ENCODE measurements at places on chromosomes 5 and 9.
A peak's percentile ranks its signal among the peaks of the same experiment; 100 is the strongest.

DNA sequence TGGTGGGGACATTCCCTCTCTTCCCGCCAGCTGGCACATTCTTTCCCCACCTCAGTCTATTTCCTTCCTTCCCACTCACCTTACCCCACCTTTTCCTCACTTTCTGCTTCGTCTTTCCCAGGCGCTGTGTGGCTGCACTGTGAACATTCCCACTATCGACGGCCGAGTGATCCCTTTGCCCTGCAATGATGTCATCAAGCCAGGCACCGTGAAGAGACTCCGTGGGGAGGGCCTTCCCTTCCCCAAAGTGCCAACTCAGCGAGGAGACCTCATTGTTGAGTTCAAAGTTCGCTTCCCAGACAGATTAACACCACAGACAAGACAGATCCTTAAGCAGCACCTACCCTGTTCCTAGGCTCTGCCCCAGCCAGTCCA is 7.3 kb downstream of the DNAJB5 start:
- no peak for DNase-seq

GRCh38 chr5:149238540-149238939 is 33.1 kb upstream of the AFAP1L1 start:
- DNase-seq, result no peak

DNA sequence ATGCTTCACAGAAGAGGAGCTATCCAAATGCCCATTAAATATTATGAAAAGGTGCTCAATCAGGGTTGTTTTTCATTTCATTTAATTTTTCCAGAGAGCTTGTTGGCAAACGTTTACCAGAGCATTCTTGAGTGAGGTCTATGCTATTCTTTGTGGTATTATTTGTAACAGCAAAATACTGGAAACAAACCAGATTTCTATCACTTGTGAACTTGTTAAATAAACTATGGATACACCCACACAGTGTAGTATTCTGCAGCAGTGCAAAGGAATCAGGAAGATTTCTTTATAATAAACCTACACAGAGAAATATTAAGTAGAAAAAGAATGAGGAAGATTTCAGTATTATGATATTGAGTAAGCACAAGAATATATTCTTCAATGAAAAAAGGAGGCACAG is 15.0 kb upstream of the SLC1A1 start:
- no peak for DNase-seq

- DNase-seq, result no peak
Measured at GRCh38 chr9:129801504-129801903, 1.5 kb upstream of the TOR1B start.

- DNase-seq, result no peak
Measured at GRCh38 chr5:1662559-1663085, 137.0 kb downstream of the MRPL36 start.

GRCh38 chr5:172683264-172683644 is 42.2 kb downstream of the NEURL1B start:
- no peak for DNase-seq

DNA sequence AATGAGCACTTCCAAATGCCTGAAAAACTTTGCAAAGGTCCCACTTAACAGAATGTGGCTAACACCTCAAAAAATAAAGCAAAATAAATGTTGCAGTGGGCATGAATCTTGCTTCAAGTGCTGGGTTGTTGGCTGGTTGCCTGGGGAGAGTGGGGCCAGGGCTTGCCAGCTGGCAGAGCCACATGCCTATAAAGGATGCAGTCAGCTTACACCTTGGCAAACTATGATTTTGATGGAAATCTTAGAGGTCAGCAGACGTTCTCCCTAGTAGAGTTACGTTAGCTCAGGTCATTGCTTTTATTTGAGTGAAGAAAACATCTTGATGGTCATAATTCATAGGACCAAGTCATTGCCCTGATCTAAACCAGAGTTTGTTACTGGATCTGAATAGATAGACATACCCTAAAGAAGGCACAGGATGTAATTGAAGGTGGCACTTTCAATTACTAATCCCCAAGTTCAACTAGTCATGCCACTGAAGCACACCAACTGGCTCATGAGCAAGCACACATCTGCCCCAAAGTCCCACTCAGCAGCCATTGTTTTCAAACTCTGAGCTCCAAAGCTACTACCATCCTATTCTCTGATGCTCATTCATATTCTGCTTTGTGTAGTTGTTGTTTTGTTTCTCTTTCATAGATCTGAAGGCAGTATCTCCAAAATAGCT is 51.2 kb upstream of the ZSWIM6 start:
- peak; percentile 91 for DNase-seq

GRCh38 chr5:66661149-66661548 is 65.0 kb downstream of the MAST4 start:
- no peak for DNase-seq

DNA sequence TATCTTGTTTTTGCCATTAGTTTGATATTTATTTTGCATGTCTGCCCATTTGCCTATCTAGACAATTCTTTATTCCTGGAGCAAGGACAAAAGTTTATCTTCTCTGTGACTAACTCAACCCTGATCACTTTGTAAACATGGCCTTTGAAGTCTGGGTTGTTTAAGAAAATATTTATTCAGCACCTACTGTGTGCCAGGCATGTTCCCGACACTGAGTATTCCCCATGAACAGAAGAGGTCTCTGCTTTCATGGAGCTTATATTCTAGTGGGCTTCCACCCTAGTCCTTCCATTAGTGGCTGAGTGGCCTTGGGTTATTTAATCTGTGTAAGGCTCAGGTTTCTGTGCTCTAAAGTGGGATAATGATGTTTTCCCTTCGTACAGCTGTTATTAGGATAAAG is 49.7 kb downstream of the SEMA6A start:
- DNase-seq, result no peak

- no peak for DNase-seq
Measured at GRCh38 chr5:17058438-17058837, 122.3 kb upstream of the MYO10 start.

GRCh38 chr5:60507687-60508086 is 192.3 kb downstream of the DEPDC1B start:
- DNase-seq, result no peak

DNA sequence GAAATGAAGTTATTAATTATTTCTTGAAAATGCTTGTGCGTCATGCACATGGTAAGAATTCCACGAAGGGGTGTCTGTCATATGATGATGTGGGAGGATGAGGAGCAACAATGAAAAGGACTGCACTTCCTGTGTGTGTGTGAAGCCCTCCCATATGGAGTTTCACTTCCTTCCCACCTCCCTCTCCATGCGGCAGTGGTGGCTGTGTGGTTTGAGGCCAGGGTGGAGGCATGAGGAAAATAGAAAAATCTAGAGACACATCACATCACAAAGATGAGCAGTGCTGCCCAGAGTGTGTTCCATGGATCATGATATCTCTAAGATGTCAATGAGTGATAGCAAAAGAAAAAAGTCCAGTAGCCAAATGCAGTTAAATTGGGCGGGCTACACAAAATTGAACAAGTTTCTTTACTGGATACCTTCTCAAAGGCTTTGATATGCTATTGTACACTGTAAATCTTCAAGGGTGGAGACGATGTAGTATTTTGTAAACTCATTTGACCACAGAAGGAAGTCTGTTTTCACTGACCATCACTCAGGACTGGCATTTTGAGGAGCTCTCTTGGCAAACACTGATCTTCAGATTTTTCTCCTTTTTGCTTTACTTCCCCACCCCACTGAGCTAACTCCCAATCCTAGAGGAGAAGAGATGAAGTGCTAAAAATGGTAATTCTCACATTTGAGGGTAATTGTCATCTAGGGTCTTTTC is 55.7 kb upstream of the EQTN start:
- DNase-seq, result no peak

- DNase-seq, result no peak
Measured at GRCh38 chr5:140576776-140577201, 12.2 kb downstream of the SLC35A4 start.

GRCh38 chr9:77848404-77848803 is 183.2 kb downstream of the GNAQ start:
- DNase-seq, result no peak

DNA sequence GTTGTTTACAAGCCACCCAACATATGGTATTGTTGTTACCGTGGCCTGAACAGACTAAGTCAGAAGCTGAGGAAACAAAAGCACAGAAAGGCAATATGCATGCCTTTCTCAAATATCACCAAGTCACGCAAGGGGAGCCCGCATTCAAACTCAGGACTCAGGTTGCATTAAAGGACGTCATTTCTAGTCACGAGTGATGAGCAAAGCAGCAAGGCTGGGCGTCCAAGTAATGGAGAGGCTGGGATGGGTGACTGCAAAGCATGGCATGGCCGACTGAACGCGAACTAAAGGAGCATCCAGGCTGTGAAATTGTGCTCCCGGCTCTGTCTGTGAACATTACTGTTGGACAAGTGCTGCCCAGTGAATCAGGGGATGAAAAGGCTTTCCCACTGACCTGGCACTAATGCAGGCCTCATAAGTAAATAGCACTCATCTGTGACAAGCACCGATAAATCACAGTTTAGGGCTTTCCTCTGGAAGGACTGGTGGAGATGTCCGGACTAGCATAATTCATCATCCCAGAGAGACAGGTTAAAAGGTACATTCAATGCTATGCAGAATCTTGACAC is 202.8 kb downstream of the SPOCK1 start:
- peak; percentile 79 for DNase-seq

GRCh38 chr5:33854733-33855151 is 37.0 kb downstream of the ADAMTS12 start:
- no peak for DNase-seq

DNA sequence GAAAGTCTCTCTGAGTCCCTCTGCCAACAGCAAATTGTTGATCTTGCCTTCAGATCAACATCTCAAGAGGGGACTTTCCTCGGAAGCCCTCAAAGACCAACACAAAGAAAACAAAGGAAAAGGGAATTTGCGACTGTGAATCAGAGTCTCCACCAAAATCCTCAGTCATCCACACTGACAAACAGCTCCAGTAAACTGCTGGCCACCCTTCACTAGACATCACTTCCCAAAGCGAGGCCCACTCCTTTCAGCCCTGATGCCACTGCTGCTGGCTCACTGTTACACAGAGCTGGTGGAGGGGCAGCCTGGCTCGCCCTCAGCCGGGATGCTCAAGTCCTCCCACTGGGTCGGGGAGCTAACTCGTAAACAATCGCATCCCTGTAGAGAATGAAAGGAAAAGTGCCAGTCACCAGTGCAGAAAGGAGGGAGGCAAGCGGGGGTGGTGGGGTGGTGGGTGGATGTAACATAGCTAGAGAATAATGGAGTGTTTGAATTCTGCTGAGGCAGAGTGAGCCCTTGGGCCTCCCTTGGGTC is 1.3 kb downstream of the FGF1 start:
- DNase-seq, result no peak

DNA sequence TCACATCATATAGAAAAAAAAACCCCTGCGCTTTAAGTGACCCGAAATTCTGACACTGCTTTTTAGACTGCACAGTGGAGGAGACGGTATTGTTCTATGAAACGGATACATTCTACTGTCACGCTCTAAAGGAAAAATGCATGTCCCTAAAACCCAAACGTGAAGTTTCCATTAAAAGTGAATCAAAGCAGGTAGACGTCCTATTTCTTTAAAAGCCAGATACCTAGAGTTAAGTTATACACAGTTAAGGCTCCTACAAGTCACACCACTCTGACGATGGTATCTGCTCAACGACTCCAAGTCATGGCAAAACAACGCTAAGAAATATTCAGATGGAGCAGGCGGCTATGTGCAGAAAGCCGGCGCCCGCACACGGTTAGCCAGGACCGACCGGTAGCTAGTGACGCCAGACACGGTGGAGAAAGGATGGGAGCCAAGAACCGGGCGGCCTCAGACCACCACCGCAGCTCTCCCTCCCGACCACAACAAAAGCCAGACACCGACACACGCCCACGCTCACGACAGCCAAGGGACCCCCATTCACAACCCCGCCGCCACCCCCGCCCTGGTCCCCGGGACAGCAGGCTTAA is 734 bp downstream of the SKP1 start:
- peak; percentile 6 for DNase-seq

GRCh38 chr5:175092691-175093090 is 351.3 kb downstream of the DRD1 start:
- DNase-seq, result no peak

DNA sequence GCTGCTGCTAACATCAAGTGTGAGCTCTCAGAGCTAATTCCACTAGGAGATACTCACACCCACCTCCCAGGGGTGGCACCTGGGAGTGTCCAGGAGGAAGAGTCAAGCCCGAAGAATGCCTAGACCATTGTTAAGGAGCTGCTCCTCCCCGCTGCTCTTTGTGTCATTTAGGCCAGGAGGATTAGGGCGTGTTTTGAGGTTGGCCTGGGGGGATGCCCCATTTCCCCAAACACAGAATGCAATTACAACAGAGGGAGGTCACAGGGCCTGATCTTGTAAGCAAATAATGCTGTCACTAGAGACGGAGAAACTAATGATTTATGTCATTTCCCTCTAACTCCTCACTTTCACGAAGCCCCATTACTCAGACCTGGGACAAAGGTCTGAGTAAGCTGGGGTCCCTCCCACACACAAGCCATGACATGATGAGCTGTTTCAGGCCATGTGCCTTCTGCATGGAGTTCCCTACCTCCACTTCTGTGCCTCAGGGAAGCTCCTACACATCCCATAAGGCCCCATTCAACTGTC is 312.5 kb downstream of the ACTL7B start:
- DNase-seq, result no peak

- DNase-seq, result peak; percentile 20
Measured at GRCh38 chr5:172713113-172713808, 57.7 kb downstream of the DUSP1 start.

DNA sequence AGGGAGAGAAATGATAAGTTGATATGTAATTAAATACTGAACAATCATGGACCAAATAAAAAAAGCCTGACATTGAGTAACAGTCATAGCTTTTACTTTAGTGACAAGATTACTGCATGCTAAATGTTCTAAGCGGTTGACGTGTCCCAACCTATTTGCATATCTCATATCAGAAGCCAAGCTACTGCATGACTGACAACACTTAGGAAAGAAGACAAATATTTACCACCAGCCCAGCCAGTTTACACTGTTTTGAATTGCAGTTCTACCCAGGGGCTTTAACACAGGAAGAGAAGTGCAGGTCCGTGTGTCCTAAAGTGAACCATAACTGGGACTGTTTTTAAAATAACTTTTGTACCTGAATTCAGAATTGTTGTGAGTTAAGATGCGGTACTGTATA is 219.9 kb downstream of the PRDM9 start:
- peak; percentile 71 for DNase-seq

GRCh38 chr5:143200781-143201398 is 202.6 kb downstream of the NR3C1 start:
- no peak for DNase-seq

- no peak for DNase-seq
Measured at GRCh38 chr5:111461255-111461671, 51.1 kb downstream of the STARD4 start.

- no peak for DNase-seq
Measured at GRCh38 chr9:134633362-134634142, 8.1 kb upstream of the COL5A1 start.

DNA sequence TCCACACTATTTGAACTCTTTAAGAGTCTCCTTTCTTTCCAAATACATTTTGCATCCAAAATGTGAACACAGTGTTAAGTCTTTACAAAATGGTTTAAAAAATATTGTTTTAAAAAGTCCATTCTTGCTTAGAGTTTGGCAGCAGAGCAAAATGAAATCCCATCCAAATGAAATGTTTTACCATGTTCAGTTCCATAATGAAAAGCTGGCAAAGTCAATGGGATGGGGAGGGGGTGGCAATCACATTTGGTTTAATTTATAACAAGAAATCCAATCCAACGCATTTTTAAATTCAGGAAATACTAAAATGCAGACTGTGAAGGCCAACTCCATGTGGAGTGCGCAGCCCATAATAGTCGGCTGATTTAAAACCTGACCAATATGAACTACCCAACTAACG is 39.4 kb downstream of the MRPL36 start:
- DNase-seq, result no peak

GRCh38 chr5:164652276-164652660 is 1146.8 kb downstream of the MAT2B start:
- DNase-seq, result no peak

GRCh38 chr5:28766565-28767158 is 1728.3 kb upstream of the CDH9 start:
- DNase-seq, result peak; percentile 3

All from NCI-H2029 treated with DMSO at 0.1 percent for 48 hours (cell line).